Fibroblast of lung (primary cell): ENCODE measurements at places on chromosomes 2 and 18.

GRCh38 chr18:54872681-54873080 lies 44.4 kb downstream of the RAB27B start:
- H3K36me3 ChIP-seq = no peaks in the 10 kb centered on the region
- DNase-seq = no peak
- no peak overlapping the region for H3K27ac ChIP-seq
- H3K4me3 ChIP-seq = no peak overlapping the region
- no peaks in the 10 kb centered on the region for H3K27me3 ChIP-seq

GRCh38 chr2:121534007-121534406 lies 3.3 kb downstream of the RNU4ATAC start:
- no peak overlapping the region for H3K27ac ChIP-seq
- H3K4me1 ChIP-seq = no peaks in the 10 kb centered on the region
- DNase-seq = no peak
- H3K4me3 ChIP-seq = no peak overlapping the region

- DNase-seq = no peak
- no peaks in the 10 kb centered on the region for H3K27me3 ChIP-seq
- peaks cover 22% of the 10 kb centered on the region for H3K36me3 ChIP-seq
- H3K4me1 ChIP-seq = peaks cover 25% of the 10 kb centered on the region
Observed at GRCh38 chr2:36441816-36442215, 86.2 kb downstream of the CRIM1 start.

GRCh38 chr2:45649858-45650811 lies 1.3 kb upstream of the PRKCE start:
- no peaks in the 10 kb centered on the region for H3K27me3 ChIP-seq
- peak; percentile 62 for DNase-seq
- H3K27ac ChIP-seq = peak overlapping the region; percentile 65
- H3K36me3 ChIP-seq = no peaks in the 10 kb centered on the region
- H3K4me1 ChIP-seq = peaks cover 5% of the 10 kb centered on the region

GRCh38 chr2:9192712-9193111 lies 13.9 kb upstream of the ASAP2 start:
- peaks cover 7% of the 10 kb centered on the region for H3K4me1 ChIP-seq
- H3K27me3 ChIP-seq = no peaks in the 10 kb centered on the region
- no peaks in the 10 kb centered on the region for H3K36me3 ChIP-seq
- no peak overlapping the region for H3K4me3 ChIP-seq
- DNase-seq = no peak

- H3K36me3 ChIP-seq = no peaks in the 10 kb centered on the region
- peaks cover 10% of the 10 kb centered on the region for H3K4me1 ChIP-seq
- H3K27me3 ChIP-seq = no peaks in the 10 kb centered on the region
Observed at GRCh38 chr18:35121531-35121930, 80.3 kb downstream of the MAPRE2 start.
